ENCODE measurements at places on chromosomes 2 and 18. TPM values are rescaled to one million over a fixed set of nuclear protein-coding genes. Genes with fewer than 3 reads are reported as not detected.

DNA sequence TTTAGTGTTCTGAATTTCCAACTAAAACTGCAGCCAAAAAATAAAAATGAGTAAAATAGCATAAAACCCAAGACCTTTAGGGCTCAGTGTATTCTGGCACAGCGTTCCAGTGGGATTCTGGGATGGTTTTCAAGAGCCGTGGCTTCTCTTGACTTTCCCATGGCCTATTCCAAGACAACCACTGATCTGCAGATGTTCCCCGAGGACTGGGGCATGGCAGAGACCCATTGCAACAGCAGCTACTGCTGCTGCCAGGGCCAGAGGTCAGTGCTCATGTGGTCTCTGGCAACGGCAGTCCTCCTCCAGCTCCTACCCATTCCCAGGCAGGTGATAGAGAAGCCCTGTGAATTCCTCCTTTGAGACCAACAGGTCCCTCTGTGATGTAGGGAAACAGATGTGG is 26.8 kb downstream of the TNP1 start:
- DNase-seq = no peak

DNA sequence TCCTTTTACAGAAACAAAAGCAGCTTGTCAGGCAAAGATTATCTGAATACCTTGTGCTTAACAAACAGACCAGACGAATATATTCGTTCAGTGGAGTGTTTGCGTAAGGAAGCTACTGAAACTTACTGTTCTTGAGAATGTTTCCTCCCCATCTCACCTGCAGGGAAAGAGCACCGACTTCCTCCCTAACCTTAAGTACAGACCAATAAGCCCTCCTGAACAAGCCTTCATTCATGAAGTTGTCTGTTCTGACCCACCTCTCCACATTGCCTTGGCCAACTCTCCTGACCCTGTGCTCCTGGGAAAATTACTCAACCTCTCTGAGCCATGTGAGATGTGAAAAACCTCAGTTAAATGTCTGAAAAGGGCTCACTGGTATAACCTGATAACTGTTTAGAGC is 35.2 kb downstream of the STK39 start:
- DNase-seq = no peak

SP5 gene
- total RNA-seq = 5.8 TPM

DNA sequence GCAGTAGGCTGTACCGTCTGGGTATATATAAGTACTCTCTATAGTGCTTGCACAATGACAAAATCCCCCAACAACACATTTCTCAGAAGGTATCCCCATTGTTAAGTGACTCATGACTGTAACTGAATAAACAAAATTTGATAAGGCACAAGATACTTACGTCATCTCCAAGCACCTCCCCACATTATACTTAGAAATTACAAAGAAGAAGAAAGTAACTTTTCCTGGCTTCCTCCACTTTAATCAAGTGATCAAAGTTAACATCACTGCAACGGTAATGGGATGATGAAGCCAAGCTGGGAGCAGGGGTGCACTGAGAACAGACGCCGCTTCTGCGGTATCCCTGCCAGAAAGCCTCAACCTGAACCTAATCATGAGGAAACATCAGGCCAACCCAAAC is 9.7 kb downstream of the TNS1 start:
- DNase-seq = no peak

RAB10 gene
- total RNA-seq = 591 TPM

Data from stomach (tissue), 19 donors.